ENCODE measurements at places on chromosomes 7 and 10.

- no peak for DNase-seq
Observed at GRCh38 chr7:112189691-112190090, 16.5 kb downstream of the DOCK4 start.

DNA sequence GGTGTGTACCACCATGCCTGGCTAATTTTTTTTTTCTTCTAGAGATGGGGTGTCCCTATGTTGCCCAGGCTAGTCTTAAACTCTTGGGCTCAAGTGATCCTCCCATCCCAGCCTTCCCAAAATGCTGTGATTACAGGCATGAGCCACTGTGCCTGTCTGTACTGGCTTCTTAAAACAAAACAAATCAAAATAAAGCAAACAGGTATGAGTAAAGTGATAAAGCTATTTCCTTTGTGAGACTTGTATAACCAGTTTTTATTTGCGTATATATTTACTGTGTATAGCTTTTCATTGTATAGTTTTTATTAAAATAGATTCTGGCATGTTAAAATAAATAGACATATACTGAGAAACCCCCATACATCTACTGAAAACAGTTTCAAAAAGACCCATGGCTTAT is 14.3 kb downstream of the LCOR start:
- no peak for DNase-seq

DNA sequence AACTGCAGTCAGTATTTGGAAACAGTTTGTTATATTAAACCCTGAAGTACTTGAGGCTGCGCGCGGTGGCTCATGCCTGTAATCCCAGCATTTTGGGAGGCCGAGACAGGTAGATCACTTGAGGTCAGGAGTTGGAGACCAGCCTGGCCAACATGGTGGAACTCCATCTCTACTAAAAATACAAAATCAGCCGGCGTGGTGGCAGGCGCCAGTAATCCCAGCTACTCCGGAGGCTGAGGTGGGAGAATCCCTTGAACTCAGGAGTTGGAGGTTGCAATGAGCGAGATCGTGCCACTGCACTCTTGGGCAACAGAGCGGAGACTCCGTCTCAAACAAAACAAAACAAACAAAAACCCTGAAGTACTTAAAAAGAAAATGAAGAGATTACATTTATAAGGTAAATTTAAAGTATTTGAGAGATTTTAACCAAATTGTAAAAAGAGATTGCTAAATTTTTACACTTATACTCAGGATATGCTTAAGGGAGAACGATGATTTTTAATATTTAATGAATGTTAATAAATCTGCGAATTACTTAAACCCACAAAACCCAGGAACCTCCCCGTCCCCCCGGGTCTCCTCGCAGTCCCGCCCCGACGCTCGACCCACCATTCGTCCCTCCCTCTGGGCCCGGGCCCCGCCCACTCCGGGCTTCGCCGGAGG is 425 bp upstream of the MTG1 start:
- DNase-seq: no peak

DNA sequence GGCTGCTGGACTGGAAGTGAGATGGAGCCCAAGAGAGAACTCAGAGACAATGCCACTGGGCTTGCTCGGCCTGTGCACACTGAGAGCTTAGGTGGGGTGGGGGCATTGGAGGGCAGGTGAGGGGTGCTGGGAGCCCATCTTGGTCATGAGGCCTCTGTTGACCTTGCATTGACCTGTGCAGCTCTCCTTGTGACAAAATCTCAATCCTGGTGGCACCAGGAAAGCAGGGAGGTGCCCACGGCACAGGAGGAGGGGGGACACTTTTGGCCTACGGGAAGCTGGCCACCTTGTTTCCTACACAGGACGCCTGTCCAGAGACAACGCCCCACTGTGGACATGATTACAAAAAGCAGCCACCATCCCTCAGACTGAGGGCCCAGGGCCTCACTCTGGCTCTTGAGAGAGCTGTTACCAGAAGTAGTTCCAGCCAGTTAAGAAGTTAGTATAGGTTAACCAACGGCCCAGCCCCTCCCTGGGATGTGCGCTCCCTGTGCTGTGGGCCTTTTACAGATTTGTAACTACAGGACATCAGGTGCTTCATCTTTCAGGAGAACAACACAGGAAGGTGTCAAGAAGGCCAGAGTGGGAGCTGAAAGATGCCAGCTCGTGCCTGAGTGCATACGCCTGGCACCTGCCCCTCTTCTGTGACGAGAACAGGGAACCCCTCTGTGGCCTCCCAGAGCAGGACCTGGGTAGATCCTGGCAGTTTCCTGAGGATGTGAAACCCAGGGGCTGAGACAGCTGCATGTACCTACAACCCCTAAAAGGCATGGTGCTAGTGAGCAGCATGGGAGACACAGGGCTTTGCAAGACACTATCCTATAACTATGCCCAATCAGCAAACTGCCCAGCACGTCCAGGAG is 10.3 kb downstream of the PKD1L1 start:
- no peak for DNase-seq

GRCh38 chr10:70677620-70678249 is 5.4 kb downstream of the ADAMTS14 start:
- DNase-seq: no peak

- DNase-seq: no peak
Observed at GRCh38 chr7:21898265-21898930, 47.3 kb downstream of the CDCA7L start.

DNA sequence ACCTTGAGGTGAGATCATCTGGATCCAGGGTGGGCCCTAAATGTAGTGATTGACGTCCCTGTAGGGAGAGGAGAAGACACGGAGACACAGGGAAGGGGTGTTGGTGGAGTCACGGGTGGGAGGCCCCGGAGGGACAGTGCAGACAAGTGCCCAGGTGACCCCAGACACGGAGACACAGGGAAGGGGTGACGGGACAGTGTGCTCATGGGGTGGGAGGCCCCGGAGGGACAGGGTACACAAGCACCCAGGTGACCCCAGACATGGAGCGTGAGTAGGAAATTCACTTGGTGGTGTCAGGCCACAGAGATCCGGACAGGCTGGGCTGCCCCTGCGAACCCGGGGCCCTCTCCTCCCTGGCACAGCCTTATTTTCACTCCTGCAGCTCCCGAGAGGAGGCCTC is 176.9 kb downstream of the PTPRN2 start:
- no peak for DNase-seq

- DNase-seq: no peak
Observed at GRCh38 chr10:777913-778479, 88.5 kb upstream of the DIP2C start.

DNA sequence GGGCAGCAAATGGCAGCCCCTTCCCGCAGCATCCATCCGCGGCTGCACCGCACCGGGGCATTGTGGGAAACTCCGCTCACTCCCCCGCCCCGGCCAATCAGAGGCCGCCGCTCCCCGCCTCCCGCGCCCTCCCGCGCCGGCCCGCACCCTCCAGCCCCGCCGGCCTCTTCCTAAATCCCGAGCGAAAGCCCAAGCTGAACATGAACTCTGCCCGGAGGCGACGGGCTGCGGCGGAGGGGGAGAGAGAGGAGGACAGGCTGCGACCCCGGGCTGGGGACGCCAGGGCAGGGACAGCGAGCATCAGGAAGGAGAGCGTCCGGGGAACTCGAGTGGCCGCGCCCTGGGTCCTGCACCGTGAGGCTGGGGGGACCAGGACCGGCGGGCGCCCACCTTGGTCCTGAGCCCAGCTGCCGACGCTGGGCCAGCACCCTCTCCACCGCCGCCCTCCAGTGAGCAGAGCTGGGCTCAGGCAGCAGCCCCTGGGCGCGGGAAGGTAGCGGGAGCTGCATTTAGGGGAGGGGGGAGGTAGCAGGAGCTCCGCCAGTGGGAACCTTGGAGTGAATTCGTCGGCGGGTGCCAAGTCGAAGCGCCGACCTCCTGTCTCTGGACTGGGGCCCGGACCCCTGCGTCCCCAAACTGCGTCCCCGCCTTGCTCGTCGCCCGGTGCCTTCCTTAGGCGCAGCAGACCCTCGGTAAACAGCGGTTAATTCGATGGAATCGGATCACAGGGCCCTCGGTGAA is at the start of gene DGKI:
Gene DGKI, minus strand, starts transcription at position 148 of the 741 bp plus-strand sequence.
- no peak for DNase-seq

- no peak for DNase-seq
Observed at GRCh38 chr10:113236998-113237397, 287.0 kb downstream of the TCF7L2 start.

DNA sequence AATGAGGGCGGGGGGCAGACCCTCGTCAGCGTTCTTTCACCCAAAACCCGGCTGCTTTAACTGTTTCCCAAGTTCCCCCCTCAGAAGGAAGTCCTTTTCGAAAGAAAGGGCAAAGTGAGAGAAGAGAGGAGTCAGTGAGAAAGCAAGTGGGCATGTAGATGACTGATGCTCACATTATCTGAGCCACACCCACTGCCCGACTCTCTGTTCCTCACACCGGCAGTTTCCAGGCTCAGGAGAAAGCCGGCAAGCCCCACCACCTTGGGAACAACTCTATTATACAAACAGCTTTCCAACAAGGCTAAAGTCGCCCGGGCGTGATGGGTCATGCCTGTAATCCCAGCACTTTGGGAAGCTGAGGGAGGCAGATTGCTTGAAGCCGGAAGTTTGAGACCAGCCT is 23.1 kb downstream of the RCC1L start:
- no peak for DNase-seq

DNA sequence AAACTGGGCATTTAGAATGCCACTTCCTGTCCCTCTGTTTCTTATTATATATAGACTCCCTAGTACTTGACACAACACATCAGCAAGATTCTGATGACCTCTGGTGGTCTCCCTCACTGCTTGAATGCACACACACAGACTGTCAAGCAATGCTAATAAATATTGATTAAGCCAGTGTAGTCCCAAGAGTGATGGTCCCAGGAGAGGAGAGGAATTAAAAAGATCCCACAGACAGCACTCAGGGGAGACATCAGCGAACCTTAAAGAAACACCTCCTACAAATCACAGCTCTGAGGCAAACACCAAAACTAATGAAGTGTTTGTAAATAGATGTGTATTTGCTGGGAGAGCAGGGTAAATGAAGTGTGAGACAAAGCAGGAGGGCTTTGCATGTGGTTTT is 1291.2 kb downstream of the XPNPEP1 start:
- no peak for DNase-seq
